Activated T-cell treated with anti-CD3 and anti-CD28 coated beads, Interleukin-2, amount 50 U/mL, for 72 hours (primary cell): ENCODE measurements at places on chromosomes 2 and 18. TPM values are rescaled to one million over a fixed set of nuclear protein-coding genes. Genes with fewer than 3 reads are reported as not detected.

GRCh38 chr2:140851258-140851981, 1279.4 kb downstream of the LRP1B start:
- DNase-seq: no peak
- H3K36me3 ChIP-seq: no peaks in the 10 kb centered on the region
- H3K27ac ChIP-seq: no peak overlapping the region
- H3K4me1 ChIP-seq: no peaks in the 10 kb centered on the region
- no peaks in the 10 kb centered on the region for H3K27me3 ChIP-seq

DNA sequence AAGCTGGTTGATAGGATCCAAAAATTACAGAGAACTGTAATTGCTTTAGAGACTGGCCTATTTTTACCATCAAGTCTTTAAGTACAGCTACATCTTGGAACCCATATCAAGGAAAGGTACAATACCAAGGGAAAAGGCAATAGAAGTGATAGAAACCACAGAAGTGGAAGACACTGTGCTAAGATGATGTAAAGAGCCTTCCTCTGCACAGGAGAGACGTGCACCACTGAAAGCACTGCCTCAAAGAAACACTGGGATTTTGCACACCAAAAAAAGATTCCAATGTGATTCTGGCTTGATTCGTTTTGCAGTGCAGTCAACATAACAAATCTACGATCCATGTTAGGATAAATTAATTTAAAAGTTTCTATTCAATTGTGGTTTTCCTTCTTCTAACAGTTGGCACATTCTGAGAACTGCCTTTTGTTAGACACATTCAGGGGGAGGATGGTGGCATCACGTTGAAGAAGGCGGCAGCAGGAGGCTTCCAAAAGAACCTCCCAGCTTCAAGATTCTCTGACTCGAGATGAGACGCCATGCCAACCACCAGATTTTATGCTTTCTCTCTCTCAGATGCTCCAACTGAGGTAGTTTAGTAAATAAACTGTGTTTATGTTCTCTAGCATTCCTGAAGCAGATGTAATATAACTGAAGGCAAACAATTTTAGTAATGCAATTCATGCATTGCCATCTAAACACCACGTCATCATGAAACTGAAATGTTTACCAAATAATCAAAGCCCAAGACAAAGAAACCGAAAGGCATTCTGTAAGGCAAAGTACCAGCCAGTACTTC, 102.9 kb downstream of the BCL2 start:
- no peaks in the 10 kb centered on the region for H3K27me3 ChIP-seq
- peaks cover 19% of the 10 kb centered on the region for H3K36me3 ChIP-seq
- H3K4me3 ChIP-seq: peak overlapping the region; percentile 91
- DNase-seq: peak; percentile 39
- peak overlapping the region; percentile 98 for H3K27ac ChIP-seq

DNA sequence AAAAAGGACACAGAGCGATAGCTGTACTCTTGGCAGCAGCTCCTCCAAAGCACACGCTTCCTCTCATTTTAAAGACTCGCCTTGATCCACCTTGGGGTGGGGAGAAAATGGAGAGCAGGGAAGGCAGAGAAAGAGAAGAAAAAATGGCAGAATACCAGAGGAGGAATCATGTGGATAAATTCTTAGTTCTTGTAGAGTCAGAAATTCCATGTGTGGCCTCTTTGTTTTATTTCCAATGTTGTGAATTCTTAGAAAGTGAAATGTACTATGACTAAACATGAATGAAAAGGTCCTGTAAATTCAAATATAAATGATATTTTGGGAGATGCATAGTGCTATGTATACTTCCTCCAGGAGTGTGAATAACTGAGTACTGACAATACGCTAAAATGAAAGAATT, 89.7 kb upstream of the SESTD1 start:
- no peak for DNase-seq
- no peaks in the 10 kb centered on the region for H3K4me1 ChIP-seq
- H3K27me3 ChIP-seq: peaks cover 6% of the 10 kb centered on the region
- H3K36me3 ChIP-seq: no peaks in the 10 kb centered on the region
- H3K4me3 ChIP-seq: no peak overlapping the region
- H3K27ac ChIP-seq: no peak overlapping the region

- no peaks in the 10 kb centered on the region for H3K4me1 ChIP-seq
Observed at GRCh38 chr18:14029512-14029911, 102.7 kb downstream of the ZNF519 start.

DNA sequence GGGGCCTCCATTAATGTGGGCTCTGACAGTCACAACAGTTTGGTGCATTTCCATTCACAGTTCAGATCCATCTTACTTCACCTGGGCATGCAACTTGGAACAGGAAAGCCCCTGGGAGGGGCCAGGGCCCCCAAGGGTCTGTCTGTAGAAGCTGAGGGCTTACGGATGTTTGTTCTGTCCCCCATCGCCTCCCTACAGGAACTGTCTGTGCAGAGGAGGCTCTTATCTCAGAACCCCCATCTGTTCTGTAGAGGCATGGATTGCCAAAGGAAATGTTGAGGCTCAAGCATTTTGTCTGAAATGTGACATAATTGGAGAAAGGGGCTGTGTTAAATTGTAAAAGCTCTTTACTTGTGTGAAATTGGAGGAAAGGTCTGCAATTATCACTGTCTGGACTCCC, 334.3 kb downstream of the CLIP4 start:
- H3K36me3 ChIP-seq: no peaks in the 10 kb centered on the region
- H3K27me3 ChIP-seq: peaks cover 24% of the 10 kb centered on the region
- DNase-seq: no peak
- H3K4me3 ChIP-seq: no peak overlapping the region
- no peak overlapping the region for H3K27ac ChIP-seq
- no peaks in the 10 kb centered on the region for H3K4me1 ChIP-seq

DNA sequence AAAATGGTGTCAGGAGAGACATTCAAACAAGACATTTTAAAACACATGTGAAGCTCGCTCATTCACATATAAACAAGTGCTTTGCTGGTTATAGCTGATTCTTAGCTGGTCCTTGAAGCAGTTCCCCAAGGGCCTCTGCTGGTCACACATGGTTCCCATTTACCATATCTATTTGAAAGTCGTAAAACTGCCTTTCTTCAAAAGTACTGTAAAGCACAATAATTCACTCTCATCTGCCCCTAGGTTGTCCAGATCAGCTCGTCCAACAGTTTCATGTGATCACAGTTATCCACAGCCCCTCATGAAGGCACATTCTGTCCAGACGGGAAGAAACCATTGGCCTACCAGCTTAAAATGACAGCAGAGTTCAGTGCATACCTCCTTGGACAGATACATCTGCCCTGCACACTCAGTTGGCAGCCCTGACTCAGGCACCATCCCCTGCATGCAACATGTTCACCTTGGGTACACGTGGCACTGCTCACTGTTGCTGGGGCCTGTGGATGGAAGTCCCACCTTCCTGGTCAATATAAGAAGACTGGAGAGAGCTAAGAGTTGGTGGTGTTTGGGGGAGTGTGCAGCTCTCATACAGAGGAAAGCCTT, 108.0 kb upstream of the HAAO start:
- H3K4me3 ChIP-seq: no peak overlapping the region
- H3K4me1 ChIP-seq: peaks cover 9% of the 10 kb centered on the region
- H3K36me3 ChIP-seq: no peaks in the 10 kb centered on the region
- no peak for DNase-seq

DNA sequence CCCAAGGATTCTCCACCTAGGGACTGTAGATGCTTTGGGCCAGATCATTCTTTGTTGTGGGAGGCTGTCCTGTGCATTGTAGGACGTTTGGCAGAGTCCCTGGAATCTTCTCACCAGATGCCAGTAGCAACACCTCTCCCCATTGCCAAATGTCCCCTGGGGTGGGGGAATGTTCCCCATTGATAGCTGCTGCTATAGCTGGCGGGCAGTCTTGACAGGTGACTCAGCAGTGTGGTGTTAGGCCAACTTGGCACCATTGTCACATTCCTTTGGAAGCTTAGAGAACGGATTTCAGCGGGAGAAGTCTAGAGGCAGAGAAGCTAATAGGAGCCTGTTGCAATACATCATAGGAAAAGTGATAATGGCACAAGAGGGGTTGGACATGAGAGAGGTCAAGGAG, 495.7 kb upstream of the SMIM21 start:
- H3K36me3 ChIP-seq: no peaks in the 10 kb centered on the region
- no peak for DNase-seq

GRCh38 chr2:30209227-30209626, 22.1 kb upstream of the LBH start:
- H3K4me3 ChIP-seq: no peak overlapping the region
- H3K27ac ChIP-seq: peak overlapping the region; percentile 71
- no peaks in the 10 kb centered on the region for H3K36me3 ChIP-seq
- H3K27me3 ChIP-seq: no peaks in the 10 kb centered on the region
- no peak for DNase-seq
- H3K4me1 ChIP-seq: peaks cover 25% of the 10 kb centered on the region

The KRTCAP3 gene
- 13.4 TPM for total RNA-seq

The CAB39 gene
- 149 TPM for total RNA-seq

The CRYGC gene
- not detected for total RNA-seq

The MEIS1 gene
- total RNA-seq: 0.34 TPM
